ENCODE measurements at places on chromosomes 5 and 9.

DNA sequence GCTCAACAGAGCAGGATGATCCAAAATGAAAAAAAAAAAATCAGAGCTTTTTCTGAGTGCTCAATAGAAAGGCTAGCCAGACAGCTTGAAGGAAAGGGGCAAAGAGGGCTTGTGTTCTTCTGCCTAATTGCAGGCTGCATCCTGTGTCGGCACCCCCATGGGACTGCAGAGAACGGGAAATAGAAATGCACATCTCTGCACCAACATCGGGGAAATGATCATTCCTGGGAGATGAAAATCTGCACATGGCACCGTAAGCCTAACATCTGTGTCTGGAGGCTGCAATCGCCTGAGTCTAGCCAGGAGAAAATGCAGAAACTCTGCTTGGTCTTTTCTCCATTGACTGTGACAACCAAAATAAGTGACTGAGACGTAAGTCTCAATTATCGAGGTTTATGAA, 243.9 kb downstream of the ICE1 start:
- DNase-seq, result no peak

- no peak for DNase-seq
These were observed 626.5 kb downstream of the PDE4D start for GRCh38 chr5:59267033-59267432.

GRCh38 chr9:38057416-38058195, 11.4 kb downstream of the SHB start:
- no peak for DNase-seq

DNA sequence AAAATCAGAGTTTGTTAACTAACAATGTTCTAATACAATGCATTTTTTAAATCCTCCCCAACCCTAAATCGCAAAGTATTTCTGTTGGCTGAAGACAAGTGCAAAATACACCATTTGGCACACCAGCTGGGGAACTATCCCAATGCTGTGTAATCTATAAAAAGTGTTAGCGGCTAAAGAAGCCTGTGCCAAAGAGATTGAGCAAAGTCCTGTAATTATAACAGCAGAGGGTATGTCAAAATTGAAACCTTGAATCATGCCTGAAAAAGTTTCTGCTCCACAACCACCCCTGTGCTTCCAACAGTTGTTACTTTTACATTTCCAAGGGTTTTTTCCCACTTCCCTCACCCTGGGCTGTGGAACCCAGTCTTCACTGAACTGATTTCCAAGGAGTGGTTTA, 83.1 kb upstream of the PLPP6 start:
- DNase-seq, result no peak

DNA sequence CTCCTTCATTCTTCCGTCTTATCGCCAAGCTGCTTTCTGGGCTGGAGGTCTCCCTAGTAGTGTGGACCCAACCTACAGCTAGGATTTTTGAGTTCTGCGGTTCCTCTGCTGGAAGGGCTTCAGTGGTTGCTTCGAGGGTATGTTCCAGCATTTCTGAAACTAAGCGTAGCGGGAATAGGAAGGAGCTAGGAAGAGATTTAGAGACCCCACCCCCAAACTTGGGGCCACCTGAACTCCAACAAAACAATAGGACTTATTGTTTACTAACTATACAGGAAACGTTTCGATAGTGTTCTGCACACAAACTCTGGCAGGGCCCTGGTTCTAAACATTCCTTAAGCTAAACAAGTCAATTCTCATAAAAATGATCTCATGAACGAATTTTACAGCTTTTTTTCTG, 346.7 kb downstream of the PLK2 start:
- no peak for DNase-seq

GRCh38 chr9:95189251-95190098, 128.0 kb downstream of the FANCC start:
- DNase-seq, result no peak

DNA sequence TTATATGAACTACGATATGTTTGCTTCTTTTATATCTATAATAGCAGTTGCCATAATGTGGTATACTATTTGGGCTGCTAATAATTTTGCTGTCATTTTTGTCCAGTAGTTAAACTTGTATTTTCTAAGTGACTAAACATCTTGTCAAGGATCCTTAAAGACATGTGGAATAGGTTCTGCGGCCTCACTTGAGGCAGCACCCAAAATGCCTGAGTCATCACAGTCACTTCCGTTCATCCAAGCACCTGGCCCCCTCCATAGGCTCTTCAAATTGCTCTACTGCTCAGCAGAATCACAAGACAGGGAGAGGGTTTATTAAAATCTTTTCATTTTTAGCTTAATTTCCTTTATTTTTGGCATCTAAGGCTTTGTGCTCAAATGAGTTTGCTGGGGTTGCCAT, 259.1 kb downstream of the AOPEP start:
- DNase-seq, result no peak

GRCh38 chr5:166509085-166509484, 1782.4 kb upstream of the WWC1 start:
- DNase-seq, result no peak

DNA sequence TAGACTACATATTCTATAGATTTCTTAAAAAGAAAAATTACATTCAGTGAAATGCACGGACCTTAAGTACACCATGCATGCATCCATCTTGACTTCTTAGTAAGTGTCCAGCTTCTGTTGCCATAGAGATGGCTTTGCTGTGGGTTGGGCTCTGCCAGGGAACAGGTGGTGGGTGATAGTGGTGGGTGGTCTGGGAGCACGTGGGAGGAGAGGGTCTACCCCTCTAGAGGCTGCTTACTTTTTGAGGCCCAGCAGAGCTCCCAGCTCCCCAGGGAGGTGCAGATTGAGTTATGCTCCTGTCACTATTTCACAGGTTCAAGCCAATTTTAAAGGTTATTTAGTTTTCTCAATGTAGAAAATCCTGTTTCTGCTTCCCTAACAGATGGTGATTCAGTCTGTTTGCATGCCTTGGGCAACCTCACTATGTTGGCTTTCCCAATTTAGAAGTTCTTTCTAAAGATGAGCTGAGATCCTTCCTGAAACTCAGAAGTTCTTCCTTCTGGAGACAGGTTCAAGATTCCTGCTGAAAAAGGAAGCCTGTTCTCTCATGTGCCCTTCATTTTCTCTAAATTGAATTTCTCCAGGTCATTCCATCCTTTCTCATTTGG, 107.4 kb upstream of the LHFPL2 start:
- DNase-seq, result no peak

- DNase-seq, result no peak
These were observed 57.0 kb downstream of the GOLM1 start for GRCh38 chr9:86042199-86042978.

DNA sequence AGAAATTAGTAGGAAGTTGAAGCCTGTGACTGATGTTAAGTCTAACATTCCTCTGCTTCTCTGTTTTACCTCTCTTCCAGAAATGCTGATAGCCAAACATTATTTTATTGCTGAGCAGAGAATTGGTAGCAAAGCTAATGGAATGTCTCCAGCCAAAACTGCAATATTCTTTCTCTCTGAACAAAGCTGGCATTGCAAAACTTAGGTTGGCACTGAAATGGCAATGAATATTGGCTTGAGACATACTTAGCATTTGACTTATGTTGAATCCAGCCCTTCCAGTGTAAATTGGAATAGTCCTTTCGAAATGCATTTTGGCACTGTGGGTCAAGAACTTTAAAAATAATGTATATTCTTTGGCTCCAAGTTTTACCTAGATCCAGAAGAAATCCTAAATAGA, 21.1 kb downstream of the FAF2 start:
- DNase-seq, result no peak

GRCh38 chr5:81639556-81639955, 111.3 kb downstream of the SSBP2 start:
- no peak for DNase-seq

GRCh38 chr5:156974328-156974727, 11.3 kb upstream of the TIMD4 start:
- DNase-seq, result no peak

DNA sequence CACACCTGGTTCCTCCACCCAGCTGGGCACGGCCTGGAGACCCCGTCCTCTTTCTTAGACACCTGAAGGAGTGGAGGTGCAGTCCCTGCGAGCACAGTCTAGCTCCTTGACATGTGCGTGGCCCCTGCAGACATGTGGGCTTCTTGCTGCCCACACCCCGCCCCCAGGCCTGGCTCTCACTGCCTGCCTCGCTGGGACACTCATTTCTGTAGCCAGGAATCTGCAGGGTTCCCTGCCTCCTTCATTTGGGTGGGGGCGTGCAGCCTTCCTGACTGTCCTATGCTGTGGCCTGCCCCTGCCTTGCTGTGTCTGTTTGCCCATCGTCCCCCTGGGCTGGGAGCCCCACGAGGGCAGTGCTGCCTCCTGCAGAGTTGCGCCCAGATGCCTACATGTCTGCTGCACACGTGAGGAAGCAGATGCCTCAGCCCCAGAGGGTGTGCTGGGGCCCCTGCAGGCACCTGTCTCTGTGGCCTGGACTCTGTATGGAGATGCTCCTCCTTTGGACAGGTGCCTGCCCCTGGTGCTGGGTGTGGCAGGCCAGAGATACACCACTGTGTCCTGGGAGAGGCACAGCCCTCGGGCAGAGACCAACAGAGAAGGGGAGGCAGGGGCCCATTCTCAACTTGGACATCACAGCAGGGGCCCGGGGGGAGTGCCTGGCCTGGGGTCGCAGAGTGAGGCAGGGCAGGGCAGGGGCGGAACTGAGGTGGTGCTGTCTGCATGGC, 22.6 kb downstream of the FLT4 start:
- DNase-seq, result no peak

DNA sequence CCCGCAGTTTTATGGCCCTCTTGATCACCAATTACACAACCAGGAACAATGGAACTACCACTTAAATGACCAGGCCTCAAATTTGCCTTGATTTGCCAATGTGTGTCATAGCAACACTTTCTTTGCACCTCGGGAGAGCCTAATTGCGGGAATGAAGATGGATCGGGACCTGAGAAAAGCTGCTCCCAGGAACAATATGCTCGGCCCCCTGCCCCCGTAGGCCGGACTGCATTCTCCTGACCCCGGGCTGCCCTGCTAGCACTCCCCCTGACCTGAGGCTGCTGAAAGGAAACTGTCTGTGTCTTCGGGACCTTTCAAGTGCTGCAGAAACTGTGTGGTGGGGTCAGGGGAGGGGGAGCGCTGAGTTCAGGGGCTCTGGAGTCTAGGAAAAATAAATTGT, 294.3 kb upstream of the IRX1 start:
- DNase-seq, result no peak

DNA sequence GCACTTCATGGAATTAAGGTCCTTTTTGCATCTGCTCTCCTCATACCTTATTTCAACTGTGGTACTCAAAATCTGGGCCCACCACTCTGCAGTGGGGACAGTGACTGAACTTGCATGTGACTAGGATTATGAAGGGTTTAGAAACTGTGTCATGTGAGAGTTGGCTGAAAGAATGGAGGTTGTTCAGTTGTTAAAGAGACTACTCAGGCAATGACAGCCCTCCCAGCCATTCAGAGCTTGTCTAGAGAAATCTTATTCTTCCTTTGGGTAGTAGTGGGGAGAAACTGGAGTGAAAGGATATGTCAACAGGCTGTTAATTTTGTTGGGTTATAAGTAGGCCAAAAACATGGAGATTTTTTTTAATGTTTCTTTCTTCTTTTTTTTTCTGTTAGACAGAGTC, 10.3 kb downstream of the AOPEP start:
- no peak for DNase-seq

DNA sequence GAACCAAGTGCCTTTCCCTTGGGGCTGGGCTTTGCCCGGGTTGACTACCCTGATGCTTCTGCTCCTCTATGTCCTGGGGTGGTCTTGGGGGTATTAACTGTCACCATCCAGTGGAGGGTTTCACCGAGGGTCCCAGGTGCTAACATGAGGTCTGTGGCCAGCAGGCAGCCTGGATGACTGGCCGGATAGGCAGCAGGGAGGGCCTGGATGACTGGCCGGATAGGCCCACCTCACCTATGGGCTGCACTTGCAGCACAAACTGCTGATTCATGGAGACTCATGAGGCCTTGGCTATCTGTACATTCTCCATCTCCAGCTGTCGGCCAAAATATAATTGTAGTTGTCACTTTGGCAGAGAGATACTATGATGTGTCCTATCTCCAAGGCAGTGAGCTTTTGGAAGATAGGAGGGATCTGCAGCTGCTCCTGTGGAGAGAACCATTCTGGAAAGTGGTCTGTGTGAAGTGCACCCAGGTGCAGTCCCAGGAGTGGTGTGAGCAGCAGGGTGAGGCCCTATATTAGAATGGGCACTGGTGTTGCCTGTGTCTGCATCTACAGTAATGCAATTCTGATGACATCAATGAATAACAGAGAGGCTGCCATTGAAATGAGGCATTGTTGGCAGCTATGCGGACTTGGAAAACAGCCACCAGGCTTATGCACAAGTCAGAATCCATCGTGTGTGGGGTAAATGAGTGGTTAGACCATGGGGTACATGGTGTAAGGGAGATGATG, 26.3 kb upstream of the CDKN2AIPNL start:
- no peak for DNase-seq

DNA sequence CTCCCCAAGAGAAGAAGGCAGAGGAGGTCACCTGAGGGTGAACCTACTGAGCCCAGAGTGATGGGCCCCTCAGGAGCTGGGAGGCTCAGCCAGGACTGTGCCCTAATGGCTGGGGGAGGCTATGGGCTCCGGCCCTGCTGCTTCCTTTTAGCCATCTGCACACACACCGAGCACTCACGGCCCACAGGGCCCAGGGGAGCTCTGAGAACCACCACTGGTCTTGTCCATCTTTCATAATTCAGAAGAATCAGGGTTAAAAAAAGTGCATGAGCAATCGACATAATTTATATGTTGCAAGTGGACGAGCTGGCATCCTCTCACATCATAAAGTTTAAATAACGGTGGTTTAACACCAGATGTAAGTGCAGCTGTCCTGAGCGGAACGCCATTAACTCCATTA, 162.1 kb downstream of the FSTL4 start:
- no peak for DNase-seq

GRCh38 chr5:32589942-32590869, 4.8 kb downstream of the SUB1 start:
- peak; percentile 31 for DNase-seq

DNA sequence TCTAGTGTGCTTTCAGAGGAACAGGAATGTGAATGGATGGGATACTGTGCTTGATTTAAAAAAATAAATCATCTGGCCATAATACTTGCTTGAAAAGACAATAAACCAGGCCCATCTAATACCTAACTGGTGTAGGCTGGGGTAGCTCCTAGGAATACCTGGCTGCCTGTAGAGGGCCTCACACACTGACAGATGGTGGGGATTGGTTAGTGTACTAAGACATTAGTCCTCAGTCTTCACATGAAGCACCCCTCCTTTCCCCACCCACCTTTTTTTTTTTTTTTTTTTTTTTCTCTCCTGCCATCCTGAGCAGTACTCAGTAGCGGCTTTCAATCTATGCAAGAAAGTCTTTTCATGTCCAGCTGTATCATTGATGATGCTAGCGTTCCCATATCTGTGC, 130.5 kb downstream of the ADGRV1 start:
- DNase-seq, result no peak

GRCh38 chr9:98094851-98095250, 24.2 kb downstream of the TRIM14 start:
- no peak for DNase-seq

DNA sequence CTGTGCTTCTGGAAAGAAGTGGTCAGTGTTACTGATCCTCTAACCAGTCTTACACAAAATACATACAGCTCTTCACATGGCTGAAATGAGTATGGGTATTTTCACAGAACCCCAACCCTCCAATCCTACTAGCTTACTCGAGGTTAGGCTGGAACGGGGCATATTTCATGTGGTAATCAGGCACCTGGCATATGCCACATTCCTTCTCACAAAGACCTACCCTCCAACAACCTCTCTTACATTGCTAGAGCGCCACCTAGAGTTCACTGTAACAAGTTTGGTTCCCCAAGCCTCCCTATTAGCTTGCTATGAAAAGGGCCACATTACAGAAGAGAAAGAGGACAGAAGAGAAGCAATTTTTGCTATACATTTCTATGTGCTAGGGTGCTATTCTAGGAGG, 597.3 kb downstream of the PRELID2 start:
- peak; percentile 69 for DNase-seq
